ENCODE measurements at places on chromosomes 16 and 17.

DNA sequence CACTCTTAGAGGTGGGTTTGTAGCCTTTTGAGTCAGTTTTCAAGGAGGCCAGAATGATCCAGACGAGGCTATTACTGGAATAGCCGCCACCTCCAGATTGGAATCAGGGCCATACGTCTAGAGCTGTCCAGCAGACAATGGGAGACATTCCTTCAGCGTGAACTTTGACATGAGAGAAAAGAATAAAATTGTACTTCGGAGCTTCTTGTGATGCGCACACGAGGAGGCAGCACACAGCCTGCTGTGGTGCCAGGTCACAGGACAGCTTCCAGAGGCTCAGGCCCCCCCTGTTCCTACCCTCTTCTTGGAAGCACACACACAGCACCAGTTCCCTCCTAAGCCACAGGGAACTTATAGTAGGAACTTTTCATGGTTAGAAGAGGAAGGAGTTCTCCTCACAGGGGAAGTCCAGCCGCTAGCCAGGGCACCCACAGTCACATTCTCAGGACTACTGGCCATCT, 81.0 kb downstream of the VPS53 start:
- peak; percentile 25 for DNase-seq

GRCh38 chr17:80968602-80969029, 23.0 kb upstream of the CHMP6 start:
- DNase-seq: no peak

DNA sequence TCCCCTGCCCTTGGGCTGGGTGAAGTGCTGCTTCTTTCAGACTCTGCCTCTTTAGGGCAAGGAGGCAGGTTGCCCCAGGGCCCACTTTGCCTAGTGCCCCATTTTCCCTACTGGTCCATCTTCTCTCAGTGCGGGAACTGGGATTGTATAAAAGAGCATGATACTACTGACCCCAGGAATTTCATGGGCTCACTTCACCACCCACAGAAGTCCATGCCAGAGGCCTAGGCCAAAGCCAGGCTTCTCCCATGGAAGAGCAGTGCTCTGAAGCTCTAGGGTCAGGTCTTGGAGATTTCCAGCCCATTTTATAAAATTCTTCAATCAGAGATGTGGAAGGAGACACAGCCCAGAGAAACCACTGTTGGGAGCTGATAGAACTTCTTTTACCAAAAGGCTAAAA, 5.7 kb downstream of the CACNG1 start:
- no peak for DNase-seq

DNA sequence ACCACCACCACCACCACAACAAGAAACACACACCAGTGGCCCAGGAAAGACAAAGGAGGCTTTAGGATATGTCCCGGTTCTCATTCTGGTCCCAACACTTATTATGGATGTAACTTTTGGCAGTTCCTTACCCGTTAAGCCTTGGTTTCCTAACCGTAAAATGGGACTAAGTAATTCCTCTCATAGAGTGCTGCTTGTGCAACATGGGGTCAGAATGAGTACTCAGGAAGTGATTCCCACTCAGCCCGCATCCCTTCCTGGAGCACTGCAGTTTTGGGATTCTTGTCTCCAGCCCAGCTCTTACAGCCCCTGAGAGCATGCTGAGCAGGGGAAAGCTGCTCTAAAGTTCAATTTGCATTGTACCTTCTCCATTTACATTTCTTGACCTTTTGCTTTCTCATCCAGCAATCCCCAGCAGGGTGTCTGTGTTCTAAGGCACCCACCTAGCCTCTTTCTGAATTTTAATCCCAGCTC, 262.6 kb downstream of the PRKCA start:
- DNase-seq: no peak

- no peak for DNase-seq
Observed at GRCh38 chr17:9242497-9242881, 221.2 kb downstream of the NTN1 start.

GRCh38 chr17:62653002-62653825, 25.7 kb downstream of the MRC2 start:
- DNase-seq: peak; percentile 79

- peak; percentile 94 for DNase-seq
Observed at GRCh38 chr17:1714427-1714979, 4.3 kb upstream of the TLCD2 start.

- DNase-seq: no peak
Observed at GRCh38 chr17:3944485-3945388, 19.5 kb downstream of the ATP2A3 start.

GRCh38 chr16:26594666-26595065, 472.1 kb upstream of the C16orf82 start:
- DNase-seq: no peak

DNA sequence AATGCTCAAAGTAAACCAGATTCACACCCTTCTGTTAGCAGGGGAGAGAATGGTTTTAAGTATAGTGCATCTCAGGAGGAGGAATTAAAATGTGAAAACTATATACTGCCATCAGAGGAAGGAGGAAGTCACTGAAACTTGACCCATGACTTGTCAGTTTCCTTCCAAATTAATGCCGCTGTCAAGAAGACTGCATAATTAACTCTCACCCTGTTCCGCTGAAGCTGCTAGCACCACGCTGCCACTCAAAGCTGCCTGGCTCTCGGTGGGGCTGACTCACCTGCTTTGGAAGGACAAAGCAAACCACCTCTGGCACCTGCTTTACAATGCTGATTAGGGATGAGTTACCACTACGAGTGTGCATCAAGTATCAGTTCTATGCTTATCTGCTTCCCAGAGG, 37.8 kb upstream of the ULK2 start:
- no peak for DNase-seq

DNA sequence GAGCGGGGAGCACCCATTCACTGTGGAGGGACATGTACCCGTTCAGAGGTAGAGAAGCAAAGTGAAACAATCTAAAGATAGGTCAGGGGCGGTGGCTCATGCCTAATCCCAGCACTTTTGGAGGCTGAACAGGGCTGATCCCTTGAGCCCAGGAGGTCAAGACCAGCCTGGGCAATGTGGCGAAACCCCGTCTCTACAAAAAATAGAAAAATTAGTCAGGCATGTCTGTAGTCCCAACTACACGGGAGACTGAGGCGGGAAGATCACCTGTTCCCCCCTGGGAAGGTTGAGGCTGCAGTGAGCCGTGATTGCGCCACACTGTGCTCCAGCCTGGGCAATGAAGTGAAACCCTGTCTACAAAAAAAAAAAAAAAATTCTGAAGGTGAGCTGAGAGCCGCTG, 21.7 kb downstream of the MYL4 start:
- DNase-seq: no peak

DNA sequence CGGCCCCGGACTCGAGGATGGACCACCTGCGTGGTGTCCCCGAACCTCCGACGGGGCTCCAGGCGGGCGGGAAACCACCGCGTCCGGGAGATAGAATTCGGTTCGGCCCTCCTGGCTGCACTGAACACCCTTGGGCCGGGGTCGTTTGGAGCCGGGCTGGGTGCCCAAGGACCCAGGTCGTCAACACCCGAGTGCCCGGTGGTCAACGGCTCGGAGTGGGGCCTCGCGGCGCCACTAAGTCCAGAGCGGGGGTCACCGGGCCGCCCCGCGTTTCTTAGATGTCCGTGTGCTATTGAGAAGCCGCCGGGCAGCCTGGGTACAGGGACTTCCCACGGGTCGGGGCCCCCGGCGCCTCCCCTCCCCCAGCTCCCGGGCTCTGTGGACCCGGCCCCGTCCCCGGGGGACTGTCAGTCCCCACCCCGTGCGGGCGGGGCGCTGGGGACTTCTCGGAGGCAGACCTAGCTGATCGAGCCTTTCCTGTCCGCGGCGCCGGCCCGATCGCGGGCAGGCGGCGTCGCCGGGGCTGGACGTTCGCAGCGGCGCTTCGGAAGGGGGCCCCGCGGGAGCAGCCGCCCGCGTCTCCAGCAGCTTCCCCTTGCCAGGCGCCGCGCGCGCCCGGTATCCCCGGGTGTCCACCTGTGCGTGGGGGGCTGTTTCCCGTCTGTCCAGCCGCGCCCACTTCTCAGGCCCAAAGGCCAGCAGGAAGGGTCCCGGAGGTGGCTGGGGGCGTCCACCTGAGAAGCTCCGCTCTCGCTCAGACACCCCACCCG, 655 bp upstream of the NPTX1 start:
- DNase-seq: no peak

GRCh38 chr16:85622683-85623082, 9.6 kb downstream of the GSE1 start:
- no peak for DNase-seq

DNA sequence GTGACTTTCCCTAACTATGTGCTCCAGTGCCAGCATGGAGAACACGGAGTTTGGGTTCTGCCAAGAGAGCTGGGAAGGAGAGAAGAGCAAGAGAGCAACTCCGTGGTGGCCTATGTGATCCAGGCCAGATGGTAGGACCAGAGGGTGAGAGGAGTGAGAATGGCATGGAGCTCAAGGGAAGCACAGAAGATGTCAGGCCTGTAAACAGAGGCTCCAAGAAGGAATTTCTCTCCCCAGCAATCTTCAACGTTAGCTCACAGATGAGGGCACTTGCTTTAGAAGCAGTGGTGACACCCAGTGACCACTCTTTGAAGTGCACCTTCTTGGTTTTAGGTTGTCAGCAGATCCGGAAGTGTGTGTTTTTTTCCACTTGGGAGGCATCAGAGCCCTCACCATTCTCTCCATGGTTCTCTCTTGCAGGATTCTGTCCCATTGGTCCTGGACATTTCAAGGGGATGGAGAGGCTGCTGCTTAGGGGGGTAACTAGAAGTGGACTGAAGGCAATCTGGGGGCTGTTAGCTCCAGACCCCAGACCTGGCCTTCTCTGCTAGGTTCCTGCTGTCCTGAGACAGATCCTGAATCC, 18.1 kb upstream of the TMEM98 start:
- peak; percentile 79 for DNase-seq

- DNase-seq: no peak
Observed at GRCh38 chr16:52578007-52578828, 31.3 kb upstream of the TOX3 start.

DNA sequence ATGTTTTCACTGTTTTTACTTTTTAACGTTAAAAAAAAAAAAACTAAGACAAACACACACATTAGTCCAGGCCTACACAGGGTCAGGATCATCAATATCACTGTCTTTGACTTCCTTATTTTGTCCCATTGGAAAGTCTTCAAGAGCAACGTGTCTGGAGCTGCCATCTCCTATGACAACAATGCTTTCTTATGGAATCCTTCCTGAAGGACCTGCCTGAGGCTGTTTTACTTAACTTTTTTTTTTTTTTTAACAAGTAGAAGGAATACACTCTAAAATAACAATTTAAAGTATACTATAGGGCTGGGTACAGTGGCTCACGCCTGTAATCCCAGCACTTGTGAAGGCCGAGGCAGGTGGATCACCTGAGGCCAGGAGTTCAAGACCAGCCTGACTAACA, 71.8 kb upstream of the BCAR1 start:
- no peak for DNase-seq

DNA sequence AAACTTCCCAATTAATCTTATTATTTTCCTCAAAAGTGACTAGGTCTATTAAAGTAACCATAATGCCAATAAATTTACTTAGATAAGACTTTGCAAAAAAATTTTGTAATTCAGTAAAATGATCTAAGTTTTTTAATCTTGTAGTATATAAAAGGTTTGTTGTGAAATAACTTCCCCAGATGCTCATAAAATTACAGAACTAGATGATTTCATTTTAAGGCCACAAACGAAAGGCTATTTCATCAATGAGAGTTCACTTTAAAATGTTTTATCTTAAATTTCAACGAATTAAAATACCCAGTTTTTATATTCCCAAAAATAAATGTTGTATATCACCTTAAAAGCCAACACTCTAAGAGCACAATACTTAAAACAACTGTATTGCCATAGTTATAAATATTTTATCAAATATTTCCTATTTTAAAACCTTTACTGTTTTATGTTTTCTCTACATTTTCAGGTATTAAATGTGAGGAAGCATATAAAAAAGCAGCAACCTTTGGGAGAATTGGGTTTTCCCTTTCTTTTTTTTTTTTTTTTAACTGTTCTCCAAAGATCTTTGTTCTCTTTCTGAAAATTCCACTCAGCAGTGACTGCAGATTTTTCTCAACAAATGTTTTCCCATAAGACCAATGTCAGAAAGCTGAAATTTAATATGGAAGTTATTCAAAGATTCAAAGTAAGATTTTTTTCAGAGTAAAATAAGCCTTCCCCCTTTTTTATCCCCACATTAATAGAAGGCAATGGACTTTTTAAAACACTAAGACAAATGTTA, 169.9 kb downstream of the CYB561 start:
- DNase-seq: no peak

DNA sequence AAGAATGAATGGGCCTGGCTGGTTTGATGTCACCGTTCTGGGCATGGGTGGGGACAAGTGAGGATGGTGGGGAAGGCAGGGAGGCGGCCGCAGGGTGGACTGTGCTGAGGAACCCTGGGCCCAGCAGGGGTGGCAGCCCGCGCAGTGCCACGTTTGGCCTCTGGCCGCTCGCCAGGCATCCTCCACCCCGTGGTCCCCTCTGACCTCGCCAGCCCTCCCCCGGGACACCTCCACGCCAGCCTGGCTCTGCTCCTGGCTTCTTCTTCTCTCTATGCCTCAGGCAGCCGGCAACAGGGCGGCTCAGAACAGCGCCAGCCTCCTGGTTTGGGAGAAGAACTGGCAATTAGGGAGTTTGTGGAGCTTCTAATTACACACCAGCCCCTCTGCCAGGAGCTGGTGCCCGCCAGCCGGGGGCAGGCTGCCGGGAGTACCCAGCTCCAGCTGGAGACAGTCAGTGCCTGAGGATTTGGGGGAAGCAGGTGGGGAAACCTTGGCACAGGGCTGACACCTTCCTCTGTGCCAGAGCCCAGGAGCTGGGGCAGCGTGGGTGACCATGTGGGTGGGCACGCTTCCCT, 6.5 kb upstream of the SERPINF1 start:
- DNase-seq: no peak

DNA sequence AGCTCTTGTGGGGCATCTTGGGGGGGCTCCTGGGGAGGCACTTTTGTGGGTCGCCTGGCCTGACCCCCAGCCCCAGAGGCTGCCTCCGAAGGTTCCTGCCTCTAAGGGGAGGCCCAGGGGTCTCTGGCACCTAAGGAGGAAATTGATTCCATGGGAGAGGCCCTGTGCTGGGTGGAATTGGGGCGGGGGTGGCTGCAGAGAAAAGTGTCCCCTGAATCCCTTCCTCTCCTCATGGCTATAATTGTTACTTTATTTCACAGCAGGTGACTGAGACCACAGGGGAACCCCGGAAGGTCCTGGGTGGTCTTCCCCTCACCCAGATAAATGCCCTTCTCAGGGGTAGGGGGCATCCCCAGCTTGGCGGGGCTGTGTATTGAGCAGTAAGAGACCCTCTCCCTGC, 3.1 kb downstream of the GLIS2 start:
- no peak for DNase-seq
